ENCODE measurements at places on chromosomes 7 and 10.

GRCh38 chr10:102997998-102998397 lies 79.9 kb downstream of the CNNM2 start:
- DNase-seq: no peak

- no peak for DNase-seq
Measured at GRCh38 chr7:74017125-74017524, 10.8 kb upstream of the ELN start.

GRCh38 chr7:113548561-113548960 lies 370.2 kb downstream of the PPP1R3A start:
- no peak for DNase-seq

GRCh38 chr10:75065076-75065475 lies 46.4 kb upstream of the SAMD8 start:
- no peak for DNase-seq

Data from SK-N-SH (cell line).